Left ventricle myocardium superior (tissue), 1 donor: ENCODE measurements at places on chromosomes 16 and 17. TPM values are rescaled to one million over a fixed set of nuclear protein-coding genes. Genes with fewer than 3 reads are reported as not detected.

- no peak for DNase-seq
These were observed 4.9 kb downstream of the INO80E start for GRCh38 chr16:30000735-30001631.

- DNase-seq, result no peak
These were observed 72.3 kb downstream of the TANGO6 start for GRCh38 chr16:68915589-68915988.

- DNase-seq, result peak; percentile 28
These were observed 122.1 kb downstream of the SKAP1 start for GRCh38 chr17:48307814-48308411.

GRCh38 chr17:81396278-81396721 lies 1.0 kb downstream of the BAHCC1 start:
- no peak for DNase-seq

GRCh38 chr17:44170499-44171201 lies at the start of gene ASB16:
Gene ASB16, plus strand, starts transcription at chr17:44170704. Its CDS starts 86 bp downstream, at chr17:44170790.
- DNase-seq, result peak; percentile 75

DNA sequence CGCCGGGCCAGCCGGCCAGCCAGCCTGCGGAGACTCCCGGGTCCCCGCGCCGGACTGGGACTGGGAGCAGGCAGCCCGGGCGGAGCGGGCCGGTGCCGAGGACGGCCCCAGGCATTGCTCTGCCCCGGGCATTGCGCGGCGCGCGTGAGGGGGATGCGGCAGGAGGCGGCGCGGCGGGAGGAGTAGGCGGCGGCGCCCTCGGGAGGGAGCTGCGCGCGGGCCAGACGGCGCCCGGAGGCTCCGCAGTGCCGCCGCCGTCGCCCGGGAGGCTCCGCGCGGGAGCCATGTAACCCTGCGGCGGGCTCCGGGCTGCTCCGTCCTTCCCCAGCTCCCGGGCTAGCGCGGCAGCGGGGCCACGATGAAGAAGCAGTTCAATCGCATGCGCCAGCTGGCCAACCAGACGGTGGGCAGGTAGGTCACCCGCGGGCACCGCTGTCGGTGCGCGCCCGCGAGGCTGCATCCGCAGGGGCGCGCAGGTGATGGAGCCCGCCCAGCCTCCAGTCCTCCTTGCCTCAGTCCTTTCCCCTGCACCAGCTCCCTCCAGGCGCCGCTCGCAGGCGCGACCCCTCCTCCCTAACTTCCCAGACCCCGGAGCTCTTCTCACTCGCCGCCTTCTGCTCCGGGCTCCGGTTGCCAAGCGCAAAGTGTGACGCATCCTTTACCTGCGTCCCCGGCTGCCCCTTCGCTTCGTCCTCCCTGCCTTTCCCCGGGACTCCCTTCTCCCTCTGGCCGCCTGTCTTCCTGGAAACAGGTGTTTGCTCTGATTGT lies at the start of gene ARHGAP44:
Gene ARHGAP44, plus strand, starts transcription at position 18 of the 768 bp plus-strand sequence. Its CDS starts 341 bp downstream, at position 359.
- DNase-seq, result peak; percentile 85

- DNase-seq, result no peak
These were observed 389.0 kb upstream of the CDH11 start for GRCh38 chr16:65510850-65511249.

DNA sequence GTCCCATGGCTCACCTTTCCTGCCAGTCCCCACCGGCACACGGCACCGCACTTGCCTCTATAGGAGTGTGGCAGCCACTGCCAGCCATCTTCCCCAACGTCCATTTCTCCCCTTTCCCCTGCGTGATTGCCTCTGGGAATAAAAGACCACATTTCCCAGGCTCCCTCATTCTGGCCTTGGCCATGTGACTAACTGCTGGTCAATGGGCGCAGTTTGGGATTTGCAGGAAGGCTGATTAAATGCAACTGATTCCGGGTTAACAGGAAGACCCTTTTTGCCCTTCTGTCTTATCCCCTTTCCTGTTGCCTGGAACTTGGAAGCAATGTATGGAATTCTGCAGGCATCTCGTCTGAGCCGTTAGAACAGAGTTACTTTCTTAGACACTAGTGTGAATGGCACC lies 3.0 kb downstream of the BTBD17 start:
- DNase-seq, result no peak

DNA sequence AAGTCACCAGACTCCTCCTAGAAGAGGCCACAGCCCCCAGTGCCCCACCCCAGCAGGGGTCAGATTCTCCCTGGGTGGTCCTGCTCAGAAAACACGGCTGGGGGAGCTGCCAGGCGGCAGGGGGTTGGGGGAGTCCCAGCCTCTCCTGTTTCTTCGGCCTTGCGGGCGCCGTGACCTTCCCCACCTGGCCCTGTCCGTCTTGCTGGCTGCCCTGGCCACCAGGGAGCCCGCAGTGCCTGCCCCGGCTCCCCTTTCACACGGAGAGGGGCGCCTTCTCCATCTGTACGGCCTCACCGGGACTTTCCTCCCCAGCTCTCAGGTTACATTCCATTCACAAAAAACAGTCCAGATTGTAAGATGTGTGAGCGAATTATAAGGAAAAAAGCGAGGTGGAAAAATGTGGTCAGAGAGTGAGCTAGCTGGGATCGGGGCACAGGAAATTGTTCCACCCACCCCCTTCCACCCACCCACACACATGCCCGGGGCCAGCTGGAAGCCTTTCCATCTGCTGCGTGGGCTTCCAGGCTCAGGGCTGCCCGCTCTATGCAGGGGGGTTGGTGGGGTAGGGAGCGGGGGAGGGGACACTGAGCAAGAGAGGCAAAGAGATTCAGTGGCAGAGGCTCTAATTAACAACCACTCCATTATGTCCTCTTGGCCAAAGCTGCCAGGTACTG lies 14.6 kb upstream of the CIBAR2 start:
- DNase-seq, result no peak

SLC46A1 gene
- 7.9 TPM for total RNA-seq

GPR179 gene
- not detected for total RNA-seq

CACNG5 gene
- not detected for total RNA-seq
